Kidney (tissue), 22 donors: ENCODE measurements at places on chromosomes 16 and 17. TPM values are rescaled to one million over a fixed set of nuclear protein-coding genes. Genes with fewer than 3 reads are reported as not detected.

- no peak overlapping the region for H3K4me3 ChIP-seq
- peak; percentile 12 for DNase-seq
- no peak overlapping the region for H3K27ac ChIP-seq
- no peaks in the 10 kb centered on the region for H3K27me3 ChIP-seq
Observed at GRCh38 chr17:74532115-74532514, 840 bp upstream of the CD300LB start.

DNA sequence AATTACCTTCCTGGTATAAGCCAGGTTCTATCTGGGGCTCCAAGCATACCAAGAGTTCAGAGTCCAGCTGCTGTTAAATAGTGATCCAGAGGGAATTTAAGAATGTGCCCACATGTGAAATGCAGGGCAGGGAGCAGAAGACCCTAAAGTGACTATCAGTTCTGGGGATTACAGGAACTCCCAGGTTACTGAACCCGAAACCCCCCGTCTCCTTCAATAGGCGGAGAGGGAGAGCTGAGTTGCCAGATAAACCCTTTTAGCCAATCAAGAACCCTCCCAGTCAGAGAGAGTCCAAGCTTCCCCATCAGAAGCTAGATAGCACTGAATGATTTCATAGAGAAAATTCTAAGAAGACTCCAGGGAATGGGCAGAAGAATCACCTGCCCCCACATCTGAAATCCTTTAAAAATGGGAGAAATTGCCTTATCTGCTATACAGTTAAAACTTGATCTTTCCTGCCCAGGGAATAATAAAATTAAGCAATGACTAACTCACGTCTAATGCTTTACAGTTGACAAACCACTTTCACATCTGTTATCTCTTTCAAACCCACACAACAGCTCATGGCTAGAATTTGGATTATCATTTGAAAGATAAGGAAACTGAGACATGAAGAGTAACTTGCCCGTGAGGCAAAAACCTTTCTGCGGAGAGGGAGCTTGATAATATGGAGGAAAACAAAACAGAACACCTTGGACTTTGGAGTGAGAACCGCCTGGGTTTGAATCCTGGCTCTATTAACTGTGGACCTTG is 10.2 kb downstream of the NOG start:
- no peak overlapping the region for H3K27ac ChIP-seq
- no peaks in the 10 kb centered on the region for H3K4me1 ChIP-seq
- H3K36me3 ChIP-seq, result no peaks in the 10 kb centered on the region
- DNase-seq, result no peak

GRCh38 chr17:31480904-31481782 is 89.7 kb downstream of the RAB11FIP4 start:
- H3K27me3 ChIP-seq, result no peaks in the 10 kb centered on the region
- H3K4me3 ChIP-seq, result no peak overlapping the region
- no peak overlapping the region for H3K27ac ChIP-seq
- H3K4me1 ChIP-seq, result no peaks in the 10 kb centered on the region
- DNase-seq, result no peak

- no peaks in the 10 kb centered on the region for H3K36me3 ChIP-seq
- DNase-seq, result no peak
- H3K4me3 ChIP-seq, result no peak overlapping the region
- H3K27ac ChIP-seq, result no peak overlapping the region
- no peaks in the 10 kb centered on the region for H3K27me3 ChIP-seq
Observed at GRCh38 chr17:15278924-15279477, 13.9 kb upstream of the PMP22 start.

DNA sequence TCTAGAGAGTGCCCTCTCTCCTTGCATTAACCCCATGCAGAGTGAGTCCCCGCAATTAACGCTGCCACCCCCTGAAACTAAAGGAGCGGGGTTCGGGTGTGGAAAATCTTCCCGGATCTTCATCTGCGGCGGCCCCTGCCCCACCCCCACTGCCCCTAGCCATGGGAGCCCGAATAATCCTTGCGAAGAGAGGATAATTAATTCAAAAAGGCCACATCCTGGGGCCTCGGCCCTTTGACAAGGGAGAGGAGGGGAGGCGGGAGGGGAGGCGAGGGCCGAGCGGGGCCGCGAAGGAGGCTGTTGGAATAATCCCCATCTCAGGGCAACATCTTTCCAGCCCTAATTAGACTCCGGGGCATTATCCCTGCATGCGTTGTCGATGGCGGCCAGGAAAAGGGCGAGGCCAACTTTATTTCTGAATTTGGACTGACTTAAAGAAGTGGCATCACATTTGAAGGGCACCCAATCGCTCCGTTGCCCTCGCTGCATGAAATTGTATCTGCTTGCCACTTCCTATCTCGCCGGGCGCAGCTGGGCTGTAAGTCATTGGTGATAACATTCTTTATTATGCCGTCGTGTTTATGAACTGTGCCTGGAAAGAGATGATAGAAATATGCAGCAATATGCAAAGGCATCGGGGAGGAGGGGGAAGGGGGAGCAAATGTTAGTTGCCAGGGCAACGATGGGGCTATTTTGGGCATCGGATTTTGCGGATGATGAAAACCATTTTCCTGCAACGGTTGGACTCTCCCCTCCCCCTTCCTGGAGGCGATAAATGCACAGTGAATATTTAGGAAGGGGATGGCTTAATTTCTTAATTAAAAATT is 387.1 kb upstream of the TNRC6C start:
- no peaks in the 10 kb centered on the region for H3K4me1 ChIP-seq
- H3K36me3 ChIP-seq, result no peaks in the 10 kb centered on the region
- no peak for DNase-seq
- H3K27ac ChIP-seq, result no peak overlapping the region

DNA sequence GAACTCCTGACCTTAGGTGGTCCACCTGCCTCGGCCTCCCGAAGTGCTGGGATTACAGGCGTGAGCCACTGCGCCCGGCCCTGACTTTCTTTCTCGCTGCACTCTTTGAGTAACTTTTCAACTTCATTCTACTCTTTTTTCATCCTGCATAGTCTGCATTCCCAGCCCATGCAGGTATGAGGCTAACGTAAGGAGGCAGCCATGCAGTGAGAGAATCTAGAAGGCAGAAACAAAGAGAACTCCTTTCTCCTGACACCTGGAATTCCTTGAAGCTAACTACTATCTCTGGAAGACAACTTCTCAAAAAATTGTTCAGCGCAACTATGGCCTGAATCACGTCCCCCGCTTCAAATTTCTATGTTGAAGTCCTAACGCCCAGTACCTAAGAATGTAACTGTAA is 152.0 kb downstream of the SLC39A11 start:
- H3K4me3 ChIP-seq, result no peak overlapping the region
- H3K27me3 ChIP-seq, result no peaks in the 10 kb centered on the region
- H3K4me1 ChIP-seq, result no peaks in the 10 kb centered on the region
- no peak for DNase-seq
- no peak overlapping the region for H3K27ac ChIP-seq
- H3K36me3 ChIP-seq, result no peaks in the 10 kb centered on the region

GRCh38 chr16:64712026-64712425 is 409.8 kb downstream of the CDH11 start:
- no peaks in the 10 kb centered on the region for H3K27me3 ChIP-seq
- no peaks in the 10 kb centered on the region for H3K36me3 ChIP-seq
- H3K4me1 ChIP-seq, result no peaks in the 10 kb centered on the region
- H3K4me3 ChIP-seq, result no peak overlapping the region
- H3K27ac ChIP-seq, result no peak overlapping the region
- no peak for DNase-seq

GRCh38 chr16:66475232-66475631 is 48.1 kb downstream of the BEAN1 start:
- H3K4me3 ChIP-seq, result no peak overlapping the region
- no peak for DNase-seq
- H3K36me3 ChIP-seq, result no peaks in the 10 kb centered on the region
- H3K27ac ChIP-seq, result no peak overlapping the region
- no peaks in the 10 kb centered on the region for H3K4me1 ChIP-seq

TMC8 gene
- 1.0 TPM for polyA plus RNA-seq

DNA sequence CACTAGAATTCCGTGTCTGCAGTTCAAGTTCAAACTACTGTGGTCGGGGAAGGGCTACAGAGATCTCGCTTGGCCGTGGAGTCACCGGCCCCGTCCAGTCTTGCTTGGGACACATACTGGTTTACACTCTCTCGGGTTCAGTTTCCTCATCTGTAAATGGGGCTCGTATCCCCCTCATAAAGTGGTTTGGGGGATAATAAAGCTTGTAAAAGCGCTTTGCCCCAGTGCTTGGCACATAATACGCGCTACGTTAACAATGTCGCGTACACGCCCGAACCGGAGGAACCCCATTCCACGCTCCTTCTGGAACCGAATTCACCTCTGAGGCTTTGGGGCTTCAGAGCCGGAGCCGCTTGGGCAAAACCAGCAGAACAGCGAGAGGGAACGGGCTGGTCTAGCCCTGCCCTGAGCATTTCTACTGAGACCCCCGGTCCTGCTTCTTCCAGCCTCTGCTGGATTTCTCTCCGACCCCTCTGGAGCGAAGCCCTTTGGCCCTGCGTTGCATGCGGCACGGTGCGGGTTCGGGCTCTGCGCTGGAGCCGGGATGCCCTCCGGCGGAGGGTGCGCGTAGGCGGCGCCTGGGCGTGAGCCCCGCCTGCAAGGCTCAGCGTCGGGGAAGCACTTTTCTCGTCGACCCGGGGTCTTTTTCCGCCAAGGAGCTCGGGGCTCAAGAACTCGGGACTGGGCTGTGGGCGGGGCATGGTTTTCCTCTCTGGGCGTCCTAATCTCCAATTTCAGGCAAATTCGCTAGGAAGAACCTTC is 26.1 kb upstream of the HOXB13 start:
- peaks cover 74% of the 10 kb centered on the region for H3K27me3 ChIP-seq
- DNase-seq, result peak; percentile 33
- H3K36me3 ChIP-seq, result no peaks in the 10 kb centered on the region
- no peaks in the 10 kb centered on the region for H3K4me1 ChIP-seq
- H3K27ac ChIP-seq, result no peak overlapping the region
- no peak overlapping the region for H3K4me3 ChIP-seq

TRPV2 gene
- 8.6 TPM for polyA plus RNA-seq

DNA sequence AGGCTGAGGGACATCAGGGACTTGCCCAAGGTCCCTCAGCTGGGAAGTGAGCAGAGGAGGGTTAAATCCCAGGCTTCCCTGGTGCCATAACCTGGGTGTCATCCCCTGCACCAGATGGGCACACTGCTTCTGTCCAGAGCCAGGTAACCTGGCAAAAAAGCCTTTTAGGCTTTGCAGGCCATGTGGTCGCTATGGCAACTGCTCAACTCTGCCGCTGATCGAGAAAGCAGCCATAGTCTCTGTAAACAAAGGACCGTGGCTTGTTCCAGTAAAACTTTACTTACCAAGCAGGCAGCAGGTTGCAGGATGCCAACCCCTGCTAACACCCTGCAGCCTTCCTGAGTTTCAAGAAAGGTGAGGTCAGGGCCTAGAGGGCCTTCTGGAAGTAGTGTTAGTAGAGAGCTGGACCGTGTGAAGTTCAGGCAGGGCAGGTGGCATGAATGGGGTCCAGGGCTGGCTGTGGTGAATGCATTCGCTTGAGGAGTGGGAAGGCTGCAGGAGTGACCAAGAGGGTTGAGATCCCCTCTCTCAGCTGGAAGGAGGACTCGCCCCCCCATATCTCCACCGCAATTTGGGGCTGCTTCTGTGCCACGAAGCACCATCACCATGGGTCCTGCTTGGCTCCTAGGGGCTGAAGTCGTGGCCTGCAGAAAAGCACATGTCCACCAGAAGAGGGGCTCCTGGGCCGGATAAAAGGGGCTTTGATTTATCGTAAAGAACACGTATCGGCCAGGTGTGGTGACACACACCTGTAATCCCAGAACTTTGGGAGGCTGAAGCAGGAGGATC is 91.3 kb downstream of the SOCS1 start:
- no peak overlapping the region for H3K4me3 ChIP-seq
- H3K36me3 ChIP-seq, result peaks cover 7% of the 10 kb centered on the region
- DNase-seq, result peak; percentile 57
- no peaks in the 10 kb centered on the region for H3K4me1 ChIP-seq
- no peaks in the 10 kb centered on the region for H3K27me3 ChIP-seq

DNA sequence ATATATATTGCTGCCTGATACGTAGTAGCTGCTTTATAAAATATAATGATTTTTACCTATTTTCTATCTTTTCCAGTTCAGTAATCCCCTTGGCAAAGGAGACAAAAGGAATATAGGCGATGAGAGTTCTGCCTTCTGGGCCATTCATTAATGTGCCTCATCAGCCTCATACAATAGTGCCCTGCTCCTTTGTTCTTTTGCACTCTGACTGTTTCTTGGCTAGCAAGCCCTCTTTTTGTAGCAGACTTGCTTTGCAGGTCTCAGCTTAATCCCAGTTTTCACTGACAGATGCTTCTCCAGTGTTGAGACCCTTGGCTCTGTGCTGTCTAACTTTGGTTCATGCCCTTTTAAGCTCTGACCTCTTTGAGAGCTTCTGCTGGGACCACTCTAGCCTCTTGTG is 10.4 kb downstream of the HSD17B2 start:
- no peaks in the 10 kb centered on the region for H3K4me1 ChIP-seq
- H3K4me3 ChIP-seq, result no peak overlapping the region
- H3K27ac ChIP-seq, result no peak overlapping the region
- H3K36me3 ChIP-seq, result no peaks in the 10 kb centered on the region
- DNase-seq, result no peak

DNA sequence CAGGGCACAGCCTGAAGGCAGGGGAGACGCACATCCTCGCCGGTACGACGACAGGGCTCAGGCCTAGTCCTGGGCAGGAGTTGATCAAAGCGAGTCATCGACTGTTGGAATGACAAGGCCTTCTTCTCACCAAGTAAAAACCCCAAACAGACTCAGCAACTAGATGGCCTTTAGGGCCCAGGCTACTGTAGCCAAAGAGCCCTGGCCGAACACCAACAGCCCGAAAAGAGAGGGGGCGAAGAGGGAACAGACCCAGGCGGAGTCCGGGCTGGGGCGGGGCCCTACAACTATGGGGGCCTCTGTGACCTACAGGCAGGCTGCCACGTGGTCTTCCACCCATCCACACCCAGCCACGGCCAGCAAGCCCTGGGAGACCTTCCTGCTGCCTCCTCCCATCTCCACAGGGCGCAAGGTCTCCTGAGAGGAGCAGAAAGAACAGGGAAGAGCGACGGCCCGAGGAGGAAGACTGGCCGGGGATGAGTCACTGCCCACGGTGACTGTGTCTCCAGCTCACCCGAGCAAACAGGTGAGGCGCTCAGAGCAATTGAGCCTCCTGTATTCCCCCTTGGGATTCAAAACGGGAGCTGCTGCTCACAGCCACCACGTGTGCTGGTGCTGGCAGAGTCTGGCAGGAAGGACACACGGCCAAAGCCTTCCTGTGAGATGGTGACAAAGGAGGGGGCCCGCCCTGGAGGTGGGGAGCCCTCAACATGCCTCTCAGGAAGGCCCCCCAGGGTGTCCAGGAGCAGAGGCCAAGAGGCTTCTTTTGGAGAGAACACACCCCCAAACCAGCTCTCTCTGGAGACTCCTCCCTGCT is 17.7 kb downstream of the SLC16A3 start:
- H3K4me3 ChIP-seq, result no peak overlapping the region
- peaks cover 7% of the 10 kb centered on the region for H3K36me3 ChIP-seq
- H3K27ac ChIP-seq, result peak overlapping the region; percentile 32
- peaks cover 30% of the 10 kb centered on the region for H3K4me1 ChIP-seq
- peak; percentile 81 for DNase-seq

MMP28 gene
- 10.3 TPM for polyA plus RNA-seq
